OCI-M1 (cell line): ENCODE measurements at places on chromosomes 1 and 21.

DNA sequence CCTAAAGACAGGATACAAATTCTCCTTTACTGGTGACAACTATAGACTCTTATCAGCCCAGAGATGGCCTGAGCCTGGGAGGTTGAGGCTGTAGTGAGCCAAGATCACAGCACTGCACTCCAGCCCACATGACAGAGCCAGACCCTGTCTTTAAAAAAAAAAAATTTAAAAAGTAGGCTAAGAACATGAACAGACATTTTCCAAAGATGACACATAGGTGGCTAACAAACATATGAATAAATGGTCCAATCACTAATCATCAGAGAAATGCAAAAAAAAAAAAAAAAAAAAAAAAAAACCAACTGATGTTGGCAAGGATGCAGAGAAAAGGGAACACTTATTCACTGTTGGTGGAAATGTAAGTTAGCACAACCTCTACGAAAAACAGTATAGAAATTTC is 65.0 kb downstream of the TOR3A start:
- no peak for DNase-seq

- no peak for DNase-seq
Observed at GRCh38 chr1:97780884-97781283, 139.9 kb downstream of the DPYD start.

- DNase-seq: no peak
Observed at GRCh38 chr1:17199267-17200044, 5.5 kb upstream of the PADI1 start.

DNA sequence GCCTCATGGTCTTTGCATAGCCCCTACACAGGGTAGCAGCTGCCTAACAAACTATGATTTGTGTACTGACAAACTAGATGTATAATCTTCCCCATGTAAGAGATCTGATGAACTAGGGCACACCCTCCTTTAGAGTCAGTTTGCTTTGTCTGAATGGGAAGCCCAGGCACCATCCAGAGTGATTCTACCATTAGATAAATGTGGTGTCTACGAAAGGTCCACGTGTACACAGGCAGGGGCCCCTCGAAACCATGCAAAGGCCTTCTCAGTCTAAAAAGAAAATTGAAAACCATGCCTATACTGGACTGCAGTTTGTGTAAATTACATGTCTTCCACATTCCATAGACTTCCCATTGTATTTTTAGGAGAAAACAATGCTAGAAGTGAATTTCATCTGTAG is 18.7 kb downstream of the HHIPL2 start:
- DNase-seq: no peak

DNA sequence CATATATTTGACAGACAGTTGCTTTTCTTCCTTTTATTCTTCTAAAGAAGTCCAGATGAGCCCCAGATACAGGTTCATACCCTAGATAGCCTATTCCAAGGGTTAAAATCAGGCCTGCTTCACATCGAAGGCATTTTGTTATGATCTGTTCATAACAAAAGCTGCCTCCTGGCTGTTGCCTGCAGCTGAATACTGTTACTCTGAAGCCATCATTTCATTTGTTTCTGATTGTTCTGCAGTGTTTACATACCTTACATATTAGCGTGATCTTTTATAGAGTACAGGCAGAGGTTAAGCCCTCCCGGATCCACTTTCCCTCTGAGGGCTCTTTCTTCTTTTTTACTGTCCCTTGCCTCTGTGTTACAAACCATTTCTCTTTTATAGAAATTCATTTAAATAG is 219.0 kb upstream of the HOOK1 start:
- DNase-seq: no peak

- DNase-seq: no peak
Observed at GRCh38 chr1:180080439-180080838, 74.2 kb upstream of the QSOX1 start.

GRCh38 chr1:150622303-150622975 is 7.0 kb downstream of the ENSA start:
- no peak for DNase-seq

- DNase-seq: no peak
Observed at GRCh38 chr1:193588311-193589082, 402.1 kb upstream of the B3GALT2 start.

DNA sequence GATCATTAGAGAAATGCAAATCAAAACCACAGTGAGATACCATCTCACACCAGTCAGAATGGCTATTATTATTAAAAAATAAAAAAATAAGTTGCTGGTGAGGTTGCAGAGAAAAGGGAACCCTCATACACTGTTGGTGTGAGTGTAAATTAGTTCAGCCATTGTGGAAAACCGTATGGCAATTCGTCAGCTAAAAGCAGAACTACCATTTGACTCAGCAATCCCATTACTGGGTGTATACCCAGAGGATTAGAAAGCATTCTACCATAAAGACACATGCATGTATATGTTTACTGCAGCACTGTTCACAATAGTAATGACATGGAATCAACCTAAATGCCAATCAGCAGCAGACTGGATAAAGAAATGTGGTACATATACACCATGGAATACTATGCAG is 42.2 kb downstream of the GIPC2 start:
- peak; percentile 59 for DNase-seq

- no peak for DNase-seq
Observed at GRCh38 chr1:33709174-33709782, 154.6 kb upstream of the HMGB4 start.

DNA sequence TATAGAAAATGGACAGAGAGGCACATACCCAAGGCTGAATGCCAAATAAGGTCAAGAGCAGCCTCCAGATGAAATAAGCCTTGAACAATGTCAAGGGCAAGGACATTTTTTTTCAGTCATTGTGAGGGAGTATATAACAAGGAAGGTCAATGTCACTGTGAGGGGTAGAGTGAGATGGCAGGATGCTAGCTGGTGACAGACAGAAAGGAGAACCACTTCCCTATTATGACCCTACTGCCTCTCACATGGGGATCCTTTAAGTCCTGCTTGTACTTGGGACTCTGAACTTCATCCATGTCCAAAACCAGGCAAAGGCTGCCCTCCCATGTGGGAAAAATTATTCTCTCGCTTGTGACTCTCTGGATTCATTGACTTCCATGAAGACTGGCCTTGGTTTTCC is 119.5 kb upstream of the COA6 start:
- DNase-seq: peak; percentile 8

DNA sequence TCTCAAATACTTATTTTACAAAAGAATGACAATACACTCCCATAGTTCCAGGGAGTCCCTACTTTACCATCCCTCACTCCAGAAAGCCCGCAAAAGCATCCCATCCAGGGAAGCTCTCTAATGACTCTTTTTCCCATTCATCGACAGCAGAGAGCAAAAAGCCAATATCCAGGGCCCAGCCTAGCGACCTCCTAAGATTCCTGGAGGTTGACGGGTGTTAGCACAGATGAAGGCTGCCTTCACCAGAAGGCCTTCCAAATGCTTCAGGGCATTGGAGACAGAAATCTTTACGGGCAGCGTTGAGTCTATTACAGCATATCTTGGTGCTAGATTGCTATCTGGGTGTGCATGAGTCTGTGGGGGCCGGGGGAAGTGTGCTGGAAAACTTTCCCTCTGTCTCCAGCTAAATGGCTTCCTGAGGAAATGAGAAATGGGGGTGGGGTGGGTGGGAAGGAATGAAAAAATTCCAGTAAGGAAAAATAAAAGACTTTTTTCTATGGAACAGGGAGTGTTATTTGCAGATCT is 136.6 kb downstream of the PROX1 start:
- DNase-seq: peak; percentile 12

DNA sequence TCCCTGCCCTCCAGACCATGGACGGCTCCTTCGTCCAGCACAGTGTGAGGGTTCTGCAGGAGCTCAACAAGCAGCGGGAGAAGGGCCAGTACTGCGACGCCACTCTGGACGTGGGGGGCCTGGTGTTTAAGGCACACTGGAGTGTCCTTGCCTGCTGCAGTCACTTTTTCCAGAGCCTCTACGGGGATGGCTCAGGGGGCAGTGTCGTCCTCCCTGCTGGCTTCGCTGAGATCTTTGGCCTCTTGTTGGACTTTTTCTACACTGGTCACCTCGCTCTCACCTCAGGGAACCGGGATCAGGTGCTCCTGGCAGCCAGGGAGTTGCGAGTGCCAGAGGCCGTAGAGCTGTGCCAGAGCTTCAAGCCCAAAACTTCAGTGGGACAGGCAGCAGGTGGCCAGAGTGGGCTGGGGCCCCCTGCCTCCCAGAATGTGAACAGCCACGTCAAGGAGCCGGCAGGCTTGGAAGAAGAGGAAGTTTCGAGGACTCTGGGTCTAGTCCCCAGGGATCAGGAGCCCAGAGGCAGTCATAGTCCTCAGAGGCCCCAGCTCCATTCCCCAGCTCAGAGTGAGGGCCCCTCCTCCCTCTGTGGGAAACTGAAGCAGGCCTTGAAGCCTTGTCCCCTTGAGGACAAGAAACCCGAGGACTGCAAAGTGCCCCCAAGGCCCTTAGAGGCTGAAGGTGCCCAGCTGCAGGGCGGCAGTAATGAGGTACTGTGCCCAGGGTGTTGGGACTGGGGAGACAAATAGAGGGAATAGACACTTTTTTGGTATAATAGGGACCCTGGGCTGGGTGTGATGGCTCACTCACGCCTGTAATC is 1.0 kb downstream of the ZBTB48 start:
- peak; percentile 80 for DNase-seq

DNA sequence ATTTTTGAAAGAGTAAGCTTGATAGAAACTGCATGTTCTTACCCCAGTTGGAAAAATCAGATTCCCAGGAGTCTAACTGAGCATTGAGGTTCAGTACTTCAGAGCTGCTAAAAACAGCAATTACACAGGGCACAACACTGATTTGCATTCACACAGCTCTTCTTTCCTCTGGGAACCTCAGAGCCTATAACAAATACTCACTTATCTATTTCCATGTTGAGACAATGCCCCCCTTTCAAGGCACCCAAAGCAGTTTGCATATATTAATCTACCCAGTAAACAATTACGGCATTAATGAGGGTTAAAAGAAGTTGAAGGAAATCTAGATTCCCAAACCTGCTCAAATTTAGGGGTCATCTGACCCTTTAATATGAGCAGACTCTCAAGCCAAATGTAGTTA is 126.9 kb upstream of the SLC35F3 start:
- DNase-seq: no peak

GRCh38 chr1:7366955-7367665 is 404.0 kb upstream of the VAMP3 start:
- DNase-seq: no peak

GRCh38 chr1:225697428-225697827 is 44.5 kb upstream of the ENAH start:
- DNase-seq: no peak

DNA sequence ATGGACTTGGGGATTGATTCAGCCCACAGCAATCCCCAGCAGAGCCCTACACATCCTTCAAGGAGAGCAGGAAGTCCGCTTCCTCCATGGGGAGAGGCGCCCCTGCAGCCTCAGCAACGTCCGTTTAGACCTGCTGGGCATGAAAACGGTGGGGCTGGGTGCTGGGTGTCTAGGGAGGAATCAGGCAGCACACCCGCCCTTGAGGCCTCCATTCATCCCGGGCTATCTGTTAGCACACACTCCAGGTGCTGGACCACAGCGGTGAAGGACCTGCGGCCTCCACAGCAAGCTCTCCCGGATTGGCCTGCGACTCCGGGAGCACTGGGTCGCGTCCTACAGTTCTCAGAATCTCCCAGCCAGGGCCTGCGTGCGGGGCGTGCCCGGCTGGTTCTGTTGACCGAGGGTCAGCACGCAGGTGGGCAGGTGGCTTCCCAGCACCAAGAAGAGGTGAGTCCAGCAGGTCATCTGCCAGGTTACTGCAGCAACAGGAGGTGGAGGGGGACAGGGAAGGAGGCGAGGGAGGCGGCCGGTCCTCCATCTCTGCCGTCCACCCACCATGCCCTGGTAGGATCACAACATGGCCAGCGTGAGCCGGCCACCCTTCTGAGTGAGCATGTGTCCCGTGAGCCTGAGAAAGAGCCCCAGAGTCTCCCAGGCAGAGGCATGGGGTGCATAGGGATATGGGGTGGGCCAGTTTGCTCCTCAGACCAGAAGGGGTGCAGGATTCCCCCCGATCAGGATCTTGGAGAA is 96.6 kb downstream of the RIPK4 start:
- no peak for DNase-seq

DNA sequence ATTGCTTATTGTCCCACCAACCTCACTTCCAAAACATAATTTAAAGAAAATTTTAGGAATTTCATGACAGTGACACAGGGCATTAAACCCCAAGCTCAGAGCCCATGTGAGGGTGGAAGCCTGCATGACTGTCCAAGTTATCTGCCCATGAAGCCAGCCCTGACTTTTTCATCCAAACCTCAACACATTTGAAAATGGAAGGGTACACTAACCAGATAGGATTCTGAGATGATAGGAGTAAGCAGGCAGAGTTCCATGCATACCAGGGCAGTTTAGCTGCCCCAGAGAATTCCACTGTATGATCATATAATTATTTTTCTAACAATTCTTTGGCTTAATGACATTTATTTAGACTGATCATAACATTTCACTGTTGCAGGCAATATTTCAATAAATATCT is 986.0 kb downstream of the TTLL7 start:
- no peak for DNase-seq
